H1 (cell line): ENCODE measurements at places on chromosomes 12 and 14. TPM values are rescaled to one million over a fixed set of nuclear protein-coding genes. Genes with fewer than 3 reads are reported as not detected.

- no peak for DNase-seq
Observed at GRCh38 chr12:22518060-22518719, 26.2 kb downstream of the C2CD5 start.

Gene DACT1
- 26.2 and 29.8 TPM in 2 replicates for total RNA-seq

GRCh38 chr14:87155856-87156488, 837.0 kb downstream of the GALC start:
- DNase-seq: no peak

- no peak for DNase-seq
Observed at GRCh38 chr12:96205908-96206307, 11.7 kb downstream of the ELK3 start.

- no peak for DNase-seq
Observed at GRCh38 chr12:69851976-69852375, 26.9 kb downstream of the MYRFL start.

Gene R3HDM2
- 23.7 and 27.0 TPM in 2 replicates for total RNA-seq

GRCh38 chr12:39632670-39633069, 13.1 kb upstream of the ABCD2 start:
- no peak for DNase-seq
